ENCODE measurements at places on chromosomes 3 and 15. TPM values are rescaled to one million over a fixed set of nuclear protein-coding genes. Genes with fewer than 3 reads are reported as not detected.

Gene PCCB
- total RNA-seq = 35.2 TPM

Gene GOLGA8O
- 0.46 TPM for total RNA-seq

Gene THUMPD3
- 27.4 TPM for total RNA-seq

Gene LARP6
- total RNA-seq = 4.5 TPM

Gene ZBBX
- total RNA-seq = 3.2 TPM

Gene ADAMTS9
- 261 TPM for total RNA-seq

Gene ABHD17C
- total RNA-seq = 3.3 TPM

Gene MED12L
- total RNA-seq = 4.4 TPM

Gene FGF12
- total RNA-seq = 19.1 TPM

Gene MRAS
- total RNA-seq = 5.9 TPM

Gene ARGFX
- total RNA-seq = not detected

GRCh38 chr15:41937568-41937923, 34.8 kb downstream of the EHD4 start:
- peaks cover 80% of the 10 kb centered on the region for H3K4me1 ChIP-seq
- peak overlapping the region; percentile 100 for H3K27ac ChIP-seq
- peaks cover 42% of the 10 kb centered on the region for H3K36me3 ChIP-seq
- no peak for DNase-seq
- peak overlapping the region; percentile 70 for H3K4me3 ChIP-seq

GRCh38 chr15:33161209-33161608, 33.3 kb downstream of the FMN1 start:
- no peak for DNase-seq
- H3K27ac ChIP-seq = no peak overlapping the region
- H3K36me3 ChIP-seq = no peaks in the 10 kb centered on the region
- H3K27me3 ChIP-seq = no peaks in the 10 kb centered on the region

GRCh38 chr15:34853001-34853758, 57.8 kb upstream of the ACTC1 start:
- no peaks in the 10 kb centered on the region for H3K4me1 ChIP-seq
- H3K27me3 ChIP-seq = no peaks in the 10 kb centered on the region
- H3K27ac ChIP-seq = no peak overlapping the region
- H3K4me3 ChIP-seq = no peak overlapping the region
- no peak for DNase-seq
- peaks cover 6% of the 10 kb centered on the region for H3K36me3 ChIP-seq

GRCh38 chr3:178584722-178585380, 48.6 kb downstream of the KCNMB2 start:
- no peak overlapping the region for H3K27ac ChIP-seq
- no peak overlapping the region for H3K4me3 ChIP-seq
- no peak for DNase-seq

GRCh38 chr3:116059421-116060096, 385.7 kb downstream of the LSAMP start:
- peaks cover 8% of the 10 kb centered on the region for H3K4me1 ChIP-seq
- no peaks in the 10 kb centered on the region for H3K36me3 ChIP-seq
- H3K27me3 ChIP-seq = no peaks in the 10 kb centered on the region
- no peak for DNase-seq

DNA sequence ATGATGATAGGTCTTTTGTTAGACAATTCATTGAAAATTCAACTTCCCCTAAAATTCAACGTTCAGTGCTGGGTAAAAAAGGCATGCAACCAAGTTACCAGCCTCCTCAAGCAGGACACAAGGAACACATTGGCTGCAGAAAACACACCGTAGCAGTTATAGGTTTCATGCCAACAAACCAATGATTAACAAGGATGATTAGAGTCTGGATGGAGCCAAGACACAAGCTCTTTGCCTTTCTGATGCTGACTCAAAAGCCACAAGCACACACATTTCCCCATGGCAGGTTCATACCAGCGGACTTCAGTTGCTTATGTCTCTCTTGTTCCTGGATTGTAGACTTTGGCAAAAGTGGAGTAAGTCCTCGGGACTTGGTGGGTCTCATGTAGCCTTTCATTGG, 105.8 kb downstream of the DHX30 start:
- H3K27ac ChIP-seq = no peak overlapping the region
- no peaks in the 10 kb centered on the region for H3K4me1 ChIP-seq
- H3K4me3 ChIP-seq = no peak overlapping the region
- no peak for DNase-seq

DNA sequence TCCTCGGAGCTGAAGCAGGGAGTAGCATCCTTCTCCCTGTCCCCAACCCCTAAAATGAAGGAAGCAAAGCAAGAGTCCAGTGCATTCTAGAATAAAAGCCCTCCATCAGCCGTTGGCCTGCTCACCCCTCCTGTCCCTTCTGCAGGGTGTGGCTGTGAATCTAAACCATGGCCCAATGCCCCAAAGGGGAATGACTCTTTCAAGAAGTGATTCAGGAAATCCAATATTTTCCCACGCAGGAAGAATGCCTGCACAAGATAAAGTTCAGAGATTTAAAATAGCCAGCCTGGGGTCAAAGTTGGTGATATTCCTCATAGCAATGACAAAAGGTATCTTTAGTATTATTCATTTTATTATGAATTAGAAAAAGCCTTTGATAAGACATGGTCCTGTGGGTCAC, 38.5 kb downstream of the SLCO2A1 start:
- no peak overlapping the region for H3K4me3 ChIP-seq
- no peak for DNase-seq
- no peak overlapping the region for H3K27ac ChIP-seq
- no peaks in the 10 kb centered on the region for H3K36me3 ChIP-seq

DNA sequence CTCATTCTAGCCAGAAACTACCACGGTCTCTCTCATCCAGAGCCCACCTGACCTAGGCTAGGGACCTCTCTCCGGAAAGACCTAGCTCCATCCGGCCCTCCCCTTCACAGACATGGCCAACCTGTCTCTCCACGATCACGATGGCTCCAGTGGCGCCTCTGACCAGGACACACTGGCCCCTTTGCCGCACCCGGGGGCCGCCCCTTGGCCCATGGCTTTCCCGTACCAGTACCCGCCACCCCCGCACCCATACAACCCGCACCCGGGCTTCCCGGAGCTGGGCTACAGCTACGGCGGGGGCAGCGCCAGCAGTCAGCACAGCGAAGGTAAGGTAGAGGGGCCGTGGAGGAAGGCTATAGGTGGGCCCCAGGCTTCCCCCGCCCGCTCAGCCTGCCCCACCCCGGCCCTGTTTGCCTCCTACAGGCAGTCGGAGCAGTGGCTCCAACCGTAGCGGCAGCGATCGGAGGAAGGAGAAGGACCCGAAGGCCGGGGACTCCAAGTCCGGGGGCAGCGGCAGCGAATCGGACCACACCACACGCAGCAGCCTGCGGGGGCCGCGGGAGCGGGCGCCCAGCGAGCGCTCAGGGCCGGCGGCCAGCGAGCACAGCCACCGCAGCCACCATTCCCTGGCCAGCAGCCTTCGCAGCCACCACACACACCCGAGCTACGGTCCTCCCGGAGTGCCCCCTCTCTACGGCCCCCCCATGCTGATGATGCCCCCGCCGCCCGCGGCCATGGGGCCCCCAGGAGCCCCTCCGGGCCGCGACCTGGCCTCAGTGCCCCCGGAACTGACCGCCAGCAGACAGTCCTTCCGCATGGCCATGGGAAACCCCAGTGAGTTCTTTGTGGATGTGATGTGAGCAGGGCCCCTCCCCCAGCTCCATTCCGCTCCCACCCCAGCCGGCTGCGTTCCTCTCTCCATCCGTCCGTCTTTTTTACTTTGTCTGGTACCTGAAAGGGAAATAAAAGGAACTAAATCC, 4.5 kb upstream of the AP2M1 start:
- H3K4me1 ChIP-seq = peaks cover 4% of the 10 kb centered on the region
- no peak for DNase-seq
- H3K27ac ChIP-seq = no peak overlapping the region
- H3K36me3 ChIP-seq = peaks cover 52% of the 10 kb centered on the region
- no peak overlapping the region for H3K4me3 ChIP-seq

GRCh38 chr3:38038447-38038911, 529 bp upstream of the DLEC1 start:
- peak overlapping the region; percentile 34 for H3K27ac ChIP-seq
- DNase-seq = no peak
- peak overlapping the region; percentile 85 for H3K4me3 ChIP-seq
- peaks cover 15% of the 10 kb centered on the region for H3K4me1 ChIP-seq
- peaks cover 25% of the 10 kb centered on the region for H3K27me3 ChIP-seq

DNA sequence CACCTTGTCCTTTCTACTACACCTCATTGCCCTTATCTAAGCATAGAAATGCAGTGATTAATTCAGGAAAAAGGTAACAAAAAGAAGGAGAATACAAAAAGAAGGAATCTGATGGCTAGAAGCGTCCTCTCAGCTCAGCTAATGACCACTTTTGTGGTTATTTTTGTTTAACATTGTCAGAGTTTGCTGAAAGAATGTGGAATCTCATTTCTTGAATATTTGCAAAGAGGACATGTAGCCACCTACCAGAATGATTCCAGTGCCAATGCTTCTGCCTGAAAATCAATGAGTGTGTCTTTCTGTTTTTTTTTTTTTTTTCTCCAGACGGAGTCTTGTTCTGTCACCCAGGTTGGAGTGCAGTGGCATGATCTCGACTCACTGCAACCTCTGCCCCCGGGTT, 24.5 kb downstream of the NANOGP8 start:
- no peak overlapping the region for H3K27ac ChIP-seq
- H3K27me3 ChIP-seq = peaks cover 3% of the 10 kb centered on the region
- peaks cover 18% of the 10 kb centered on the region for H3K4me1 ChIP-seq
- no peak overlapping the region for H3K4me3 ChIP-seq
- DNase-seq = no peak

- H3K27ac ChIP-seq = no peak overlapping the region
- peaks cover 4% of the 10 kb centered on the region for H3K4me1 ChIP-seq
- H3K36me3 ChIP-seq = no peaks in the 10 kb centered on the region
- no peak overlapping the region for H3K4me3 ChIP-seq
- DNase-seq = no peak
- H3K27me3 ChIP-seq = no peaks in the 10 kb centered on the region
These were observed 438.6 kb downstream of the ROBO1 start for GRCh38 chr3:79329154-79329553.

- H3K36me3 ChIP-seq = no peaks in the 10 kb centered on the region
- H3K27ac ChIP-seq = no peak overlapping the region
- H3K4me1 ChIP-seq = peaks cover 13% of the 10 kb centered on the region
These were observed 22.8 kb downstream of the C2CD4A start for GRCh38 chr15:62089616-62090015.

GRCh38 chr3:11060500-11061251, 68.1 kb downstream of the SLC6A1 start:
- H3K27ac ChIP-seq = no peak overlapping the region
- peaks cover 10% of the 10 kb centered on the region for H3K36me3 ChIP-seq
- H3K27me3 ChIP-seq = peaks cover 4% of the 10 kb centered on the region

- H3K4me1 ChIP-seq = peaks cover 3% of the 10 kb centered on the region
- H3K27me3 ChIP-seq = peaks cover 5% of the 10 kb centered on the region
- peaks cover 3% of the 10 kb centered on the region for H3K36me3 ChIP-seq
- H3K27ac ChIP-seq = no peak overlapping the region
- H3K4me3 ChIP-seq = no peak overlapping the region
These were observed 233.4 kb downstream of the ITPR1 start for GRCh38 chr3:4726549-4726948.
